ENCODE measurements at places on chromosomes 7 and 10.

- DNase-seq, result no peak
These were observed 89.9 kb downstream of the PAXIP1 start for GRCh38 chr7:154912871-154913637.

DNA sequence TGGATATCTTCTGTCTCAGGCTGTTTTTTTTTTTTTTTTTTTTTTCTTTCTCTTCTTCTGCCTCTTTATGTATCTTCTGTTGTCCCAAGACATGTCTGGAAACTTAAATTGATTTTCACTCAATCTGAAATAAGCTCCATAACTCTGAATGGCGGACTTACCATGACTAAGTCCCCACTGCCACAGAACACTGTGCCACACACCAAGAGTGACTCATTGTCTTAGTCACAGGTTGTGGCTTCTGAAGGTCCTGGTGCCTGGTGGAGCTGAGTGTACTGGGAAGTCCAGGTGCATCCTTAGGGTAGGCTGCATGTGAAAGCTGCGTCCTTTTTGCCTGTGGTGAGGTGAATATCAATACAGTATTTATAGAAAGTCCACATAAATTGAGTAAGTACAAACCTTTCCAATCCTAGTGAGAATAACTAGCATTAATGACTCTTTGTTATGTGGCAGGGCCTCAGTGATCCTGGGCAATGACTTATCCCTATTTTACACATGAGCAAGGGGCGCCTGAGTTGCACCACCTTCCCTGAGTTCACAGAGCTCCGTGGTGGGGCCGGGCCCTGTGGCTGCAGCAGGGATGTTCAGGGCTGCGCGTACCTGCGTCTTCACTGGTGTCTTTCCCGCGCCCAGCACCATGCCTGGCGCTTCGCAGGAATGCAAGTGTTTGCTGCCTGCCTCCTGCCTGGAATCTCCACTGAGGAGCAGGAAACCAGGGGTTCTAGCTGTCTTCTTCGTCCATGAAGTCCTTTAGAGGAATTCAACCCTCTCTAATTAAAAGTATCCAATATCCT, 4.3 kb downstream of the PFKP start:
- no peak for DNase-seq

DNA sequence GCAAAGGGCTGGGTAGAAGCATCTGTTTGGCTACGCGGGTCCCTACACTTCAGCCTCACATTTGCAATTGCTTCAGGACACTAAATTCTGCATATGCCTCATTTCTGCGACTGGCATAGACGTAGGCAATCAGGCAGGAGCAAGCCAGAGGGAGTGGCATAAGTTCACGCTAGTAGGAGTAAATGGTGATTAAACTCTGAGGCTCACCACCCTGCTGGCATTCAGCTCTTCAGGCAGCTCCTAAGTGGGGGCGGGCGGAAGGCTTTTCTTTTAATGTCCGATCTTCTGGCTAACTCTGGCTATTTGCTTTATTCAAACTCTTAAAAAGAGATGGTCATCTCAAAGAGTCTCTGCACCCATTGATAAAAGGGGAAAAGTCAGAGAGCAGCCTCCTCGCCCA, 45.3 kb downstream of the RGS10 start:
- DNase-seq, result no peak

- no peak for DNase-seq
These were observed 80.0 kb downstream of the TFPI2 start for GRCh38 chr7:93810561-93810960.

DNA sequence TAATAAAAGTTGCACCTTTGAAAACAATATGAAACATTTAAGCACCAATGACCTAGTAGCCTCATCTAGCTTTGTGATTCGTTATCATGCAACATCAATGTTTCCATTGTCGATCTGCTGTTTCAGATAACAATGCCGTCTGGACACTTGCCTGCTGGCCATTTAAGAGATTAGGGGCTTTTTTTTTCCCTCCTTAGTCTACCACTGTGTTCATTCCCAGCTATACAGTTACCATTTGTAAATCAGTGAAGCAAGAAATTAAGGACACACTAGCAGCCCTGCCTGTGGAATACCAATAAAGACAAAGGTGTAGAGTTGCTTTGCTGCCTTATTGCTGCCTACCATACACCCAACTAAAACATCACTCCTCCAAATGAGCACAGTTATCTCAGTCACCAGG, 37.6 kb upstream of the MYO3A start:
- no peak for DNase-seq

- DNase-seq, result no peak
These were observed 27.6 kb upstream of the NEUROG3 start for GRCh38 chr10:69600761-69601330.

GRCh38 chr7:35716038-35716803, 21.3 kb upstream of the HERPUD2 start:
- no peak for DNase-seq

- DNase-seq, result no peak
These were observed 62.3 kb downstream of the C10orf120 start for GRCh38 chr10:122637376-122637775.

GRCh38 chr7:134029-134428, 58.3 kb upstream of the FAM20C start:
- DNase-seq, result no peak

DNA sequence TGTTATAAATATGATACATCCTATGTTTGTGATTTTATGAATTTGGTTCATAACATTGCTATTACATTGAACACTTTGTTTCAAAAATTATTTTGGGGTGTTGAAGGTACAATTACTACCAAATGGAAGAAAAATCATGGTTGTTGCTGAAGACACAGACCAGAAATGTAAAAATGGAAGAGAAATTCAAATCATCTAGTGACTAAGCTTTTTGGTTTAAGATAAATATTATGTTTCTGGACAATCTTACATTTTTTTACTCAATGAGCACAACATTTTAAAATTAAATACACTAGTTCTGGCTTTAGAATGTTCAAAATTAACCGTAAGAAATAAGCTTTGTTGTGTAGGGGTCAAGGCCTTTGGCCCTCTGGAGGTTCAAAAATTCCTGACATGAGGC, 82.7 kb downstream of the GNAT3 start:
- no peak for DNase-seq

- peak; percentile 80 for DNase-seq
These were observed 35.4 kb downstream of the TRIL start for GRCh38 chr7:28922624-28923331.

DNA sequence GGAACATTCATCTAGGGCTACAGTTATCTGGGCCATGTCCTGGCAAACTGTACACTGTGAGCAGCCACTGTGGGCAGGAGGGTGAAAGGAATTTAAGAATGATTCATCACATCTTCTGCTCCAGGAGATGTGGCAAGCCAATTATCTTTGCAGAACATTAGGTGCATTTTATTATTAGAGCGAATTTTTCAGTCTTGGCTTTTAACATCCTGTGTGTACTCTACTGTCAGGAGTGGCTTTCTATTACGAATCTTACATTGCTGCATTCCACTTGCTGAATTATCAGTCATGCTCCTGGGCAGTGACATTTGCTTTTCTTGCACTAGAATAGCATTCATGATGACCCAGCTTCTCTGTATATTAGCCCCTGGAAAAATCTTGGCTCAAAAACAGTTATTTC, 109.2 kb upstream of the TARP start:
- no peak for DNase-seq

- no peak for DNase-seq
These were observed 38.6 kb downstream of the BPGM start for GRCh38 chr7:134685250-134685649.

- no peak for DNase-seq
These were observed 52.3 kb upstream of the TMEM229A start for GRCh38 chr7:124085179-124085578.

GRCh38 chr7:156003220-156004162, 191.2 kb upstream of the SHH start:
- no peak for DNase-seq

- DNase-seq, result no peak
These were observed 339.0 kb downstream of the GPR37 start for GRCh38 chr7:124426621-124427020.

DNA sequence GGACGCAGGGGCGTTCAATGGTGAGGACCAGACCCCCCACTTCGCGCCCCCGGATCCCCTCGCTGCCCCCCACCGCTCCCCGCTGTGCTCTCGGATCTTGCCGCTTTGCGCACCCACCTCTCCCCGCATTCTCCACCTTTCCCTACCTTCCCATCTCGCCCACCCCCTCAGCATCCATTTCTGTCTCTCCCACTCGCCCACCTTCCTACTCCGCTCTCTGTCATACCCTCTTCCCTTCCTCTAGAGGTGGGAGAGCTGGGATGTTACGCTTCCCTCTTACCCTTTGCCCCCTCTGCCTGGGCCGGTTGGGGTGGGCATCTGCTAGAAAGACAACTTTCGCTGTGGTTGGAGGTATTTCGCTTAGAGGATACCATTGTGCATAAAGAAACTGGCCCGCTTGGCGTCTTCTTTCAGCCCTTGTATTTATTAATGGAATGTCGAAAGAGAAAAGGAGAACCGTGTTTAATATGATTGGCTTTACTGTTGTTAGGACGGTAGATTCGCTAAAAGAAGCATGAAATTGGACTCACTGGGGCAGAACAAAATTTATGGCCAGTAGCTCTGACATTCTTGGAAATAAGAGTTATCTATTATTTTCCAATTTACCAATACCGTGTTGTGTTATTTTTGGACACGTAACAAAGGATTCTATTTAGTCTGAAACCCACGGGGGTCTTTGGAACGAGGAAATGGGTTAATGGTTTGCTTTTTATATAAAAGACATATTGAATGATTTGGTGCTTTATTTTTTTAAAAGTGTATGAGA, 873 bp downstream of the PRKAR2B start:
- peak; percentile 46 for DNase-seq

- DNase-seq, result no peak
These were observed 12.6 kb downstream of the MYPN start for GRCh38 chr10:68121852-68122251.
